Neural progenitor cell (in vitro differentiated cells): ENCODE measurements at places on chromosomes 1 and 21.

DNA sequence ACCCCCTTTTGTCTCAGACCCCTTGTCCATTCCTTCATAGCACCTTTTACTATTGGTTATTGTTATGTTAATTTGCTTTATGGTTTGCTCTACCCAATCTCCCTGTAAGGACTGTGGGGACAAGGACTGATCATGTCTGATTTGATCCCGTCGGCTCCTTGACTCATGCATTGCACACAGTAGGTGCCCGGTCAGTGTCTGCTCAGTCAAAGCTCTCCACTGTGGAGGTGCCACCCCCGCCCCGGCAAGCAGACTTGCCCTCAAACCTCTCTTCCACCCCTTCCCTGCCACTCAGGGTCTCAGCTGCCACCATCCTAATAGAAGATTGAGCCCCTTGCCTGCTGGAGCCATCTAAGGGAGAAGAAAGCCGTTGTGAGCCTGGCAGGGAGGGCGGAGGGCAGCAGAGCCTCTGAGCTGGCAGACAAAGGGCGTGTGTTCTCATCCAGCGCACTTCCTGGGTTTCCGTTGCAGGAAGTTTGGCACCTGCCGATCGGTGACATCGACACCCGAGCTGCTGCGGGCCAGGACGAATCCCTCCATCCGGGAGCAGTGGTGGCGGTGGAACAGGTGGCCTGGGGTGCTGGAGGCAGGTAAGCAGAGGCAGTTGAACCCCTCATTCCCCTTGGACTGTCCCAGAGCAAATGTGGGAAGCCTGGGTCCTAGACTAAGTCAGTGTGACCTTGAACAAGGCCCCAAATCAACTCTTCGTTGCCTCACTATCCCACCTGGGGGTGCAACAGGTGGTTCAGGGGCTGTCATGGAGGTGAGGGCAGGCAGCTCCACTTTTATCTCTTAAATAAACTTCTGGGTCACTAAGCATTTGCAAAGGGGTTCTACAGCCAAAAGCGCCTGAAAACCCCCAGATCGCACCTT is 2.2 kb upstream of the FBLIM1 start:
- DNase-seq = peak; percentile 46

DNA sequence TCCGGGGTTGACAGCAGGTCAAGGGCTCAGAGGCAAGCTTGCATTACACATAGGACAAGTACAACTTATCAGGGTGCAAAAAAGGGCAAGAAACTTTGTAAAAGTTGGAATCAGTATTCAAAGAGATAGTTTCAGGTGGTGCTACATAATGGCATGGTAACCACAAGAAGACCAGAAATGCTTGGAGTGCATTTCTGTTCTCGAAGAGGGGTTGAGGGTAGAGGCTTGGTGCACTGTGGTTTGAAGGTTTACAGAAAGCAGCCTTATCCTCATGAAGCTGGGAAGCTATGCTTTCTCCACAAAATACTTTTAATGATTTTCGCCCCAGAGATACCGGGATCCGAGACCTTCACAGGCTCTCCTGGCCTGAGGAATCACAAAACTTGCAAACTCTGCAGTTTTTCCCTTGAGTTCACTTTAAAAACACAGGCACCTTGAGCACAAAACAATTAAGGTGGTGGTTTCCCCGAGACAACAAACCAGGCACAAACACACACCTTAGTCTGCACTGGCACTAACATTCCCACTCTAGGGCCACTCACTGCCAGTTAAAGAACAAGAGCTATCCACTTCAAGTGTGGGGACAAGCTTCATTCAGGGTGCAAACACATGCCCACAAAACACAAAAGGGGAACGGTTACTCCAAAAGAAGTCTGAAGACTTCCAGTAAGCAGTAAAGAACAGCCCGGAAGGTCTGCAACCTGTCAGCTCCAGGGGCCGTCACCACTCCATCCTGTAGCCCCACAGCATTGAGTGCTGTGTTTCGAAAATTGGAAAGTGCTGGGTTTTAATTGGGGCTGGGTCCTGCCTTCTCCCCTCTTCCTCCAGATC is 29.8 kb upstream of the NFIA start:
- peak; percentile 61 for DNase-seq

GRCh38 chr1:119080586-119080985 is 59.9 kb downstream of the WARS2 start:
- DNase-seq = peak; percentile 32

GRCh38 chr1:181485287-181486097 is 2.2 kb downstream of the CACNA1E start:
- peak; percentile 83 for DNase-seq

GRCh38 chr1:204426971-204427701 is 15.5 kb upstream of the PPP1R15B start:
- no peak for DNase-seq

- DNase-seq = peak; percentile 43
Observed at GRCh38 chr1:35030756-35031446, 844 bp downstream of the ZMYM6 start.

GRCh38 chr21:37670883-37671282 is 245.4 kb downstream of the KCNJ6 start:
- no peak for DNase-seq

DNA sequence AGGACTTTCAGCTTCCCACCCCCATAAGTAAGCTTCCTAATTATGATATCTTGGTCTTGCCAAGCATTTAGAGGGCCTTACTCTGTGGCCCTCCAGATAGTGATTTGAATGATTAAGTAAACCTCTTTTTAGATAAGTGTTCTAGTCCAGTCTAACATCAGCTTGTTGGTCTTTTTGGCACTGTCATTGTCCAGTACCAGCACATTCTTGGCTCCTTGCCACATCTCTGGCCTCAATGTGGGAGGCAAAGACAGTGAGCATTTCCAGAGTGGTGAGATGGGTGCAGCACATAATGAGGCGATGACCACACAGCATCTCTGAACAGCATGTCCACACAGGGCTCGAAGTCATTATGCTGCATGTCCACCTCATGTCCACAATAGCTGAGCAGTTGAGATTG is 6.1 kb downstream of the CAPZA1 start:
- DNase-seq = no peak
